ENCODE measurements at places on chromosomes 6 and 20.

- DNase-seq: no peak
Observed at GRCh38 chr6:169367507-169367906, 113.9 kb upstream of the THBS2 start.

GRCh38 chr6:46745973-46746372 is 760 bp upstream of the ANKRD66 start:
- no peak for DNase-seq

DNA sequence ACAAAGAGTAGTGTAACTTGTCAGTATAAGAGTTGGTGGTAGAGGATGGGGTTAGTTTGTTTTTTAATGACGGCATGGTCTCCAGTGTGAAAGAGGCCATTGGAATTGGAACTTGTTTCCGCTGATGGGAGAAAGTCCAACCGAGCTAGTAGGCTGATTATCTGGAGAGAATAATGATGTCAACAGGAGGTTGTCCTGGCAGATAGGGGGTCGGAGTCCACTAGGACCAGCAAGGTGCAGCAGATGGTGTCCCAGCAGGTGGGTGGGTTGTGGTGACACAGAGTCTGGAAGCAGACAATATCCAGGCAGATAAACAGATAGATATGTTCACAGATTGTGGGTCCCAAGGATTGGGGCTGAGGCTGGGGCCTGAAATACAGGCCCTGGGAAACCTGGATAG is 35.1 kb downstream of the PKIB start:
- DNase-seq: no peak

- no peak for DNase-seq
Observed at GRCh38 chr6:43428874-43429273, 1.5 kb downstream of the ABCC10 start.

DNA sequence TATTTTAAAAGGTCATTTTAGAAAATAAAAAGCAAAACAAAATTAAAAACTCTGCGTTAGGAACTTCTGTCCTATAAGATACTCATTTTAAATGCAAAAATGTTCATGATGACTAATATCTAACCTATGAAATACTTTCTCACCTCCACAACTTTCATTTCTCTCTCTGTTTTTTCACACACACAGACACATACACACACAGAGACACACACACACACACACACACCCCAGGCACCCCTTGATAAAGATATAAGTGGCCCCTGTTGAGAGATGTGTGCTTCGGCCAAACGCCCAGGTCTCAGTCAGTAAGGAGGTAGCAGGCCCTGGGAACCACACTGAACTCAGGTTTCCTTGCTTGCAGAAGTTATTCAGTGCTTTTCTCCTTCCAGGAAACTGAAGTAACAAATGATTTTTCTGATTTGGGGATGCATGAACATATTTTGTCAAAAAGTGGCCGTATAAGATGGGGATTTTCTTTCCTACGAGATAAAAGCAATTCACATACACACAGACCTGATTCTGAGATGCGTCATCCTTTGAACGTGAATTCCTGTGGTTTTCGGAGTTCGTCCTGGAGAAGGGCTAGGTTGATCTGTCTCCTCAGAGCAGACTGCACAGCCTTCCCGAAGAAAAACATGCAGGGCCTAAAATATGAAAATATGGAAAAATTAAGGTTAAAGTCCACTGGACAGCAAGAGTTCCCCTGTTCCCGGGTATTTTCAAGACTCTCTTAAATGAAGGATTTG is 306.8 kb upstream of the FOXQ1 start:
- DNase-seq: no peak

- no peak for DNase-seq
Observed at GRCh38 chr6:39128832-39129231, 13.8 kb upstream of the SAYSD1 start.

GRCh38 chr6:29989211-29989610 is 46.9 kb downstream of the HLA-A start:
- no peak for DNase-seq

DNA sequence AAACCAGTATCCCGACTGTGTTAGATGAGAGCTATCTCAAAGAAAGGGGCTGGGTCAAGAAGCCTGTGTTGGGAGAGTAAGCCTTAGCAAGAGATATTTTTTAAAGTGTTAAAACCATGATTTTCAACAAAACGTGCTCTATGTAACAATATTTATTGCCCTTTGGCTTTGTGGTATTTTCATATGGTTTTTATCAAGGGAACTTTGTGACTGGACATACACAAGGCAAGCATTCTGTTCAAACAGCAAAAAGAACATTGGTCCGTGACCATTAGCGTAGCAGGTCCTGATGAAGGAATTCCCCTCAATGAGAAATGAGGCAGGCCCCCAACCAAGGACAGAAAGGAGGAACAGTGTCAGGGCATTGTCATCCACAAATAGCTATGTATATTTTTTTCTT is 222.6 kb downstream of the MYLK4 start:
- DNase-seq: no peak

Measured in head of caudate nucleus (tissue), 42 donors.